Esophagus muscularis mucosa (tissue), 4 donors: ENCODE measurements at places on chromosomes 12 and 14.

- DNase-seq = no peak
Observed at GRCh38 chr14:95156161-95157047, 925 bp downstream of the DICER1 start.

DNA sequence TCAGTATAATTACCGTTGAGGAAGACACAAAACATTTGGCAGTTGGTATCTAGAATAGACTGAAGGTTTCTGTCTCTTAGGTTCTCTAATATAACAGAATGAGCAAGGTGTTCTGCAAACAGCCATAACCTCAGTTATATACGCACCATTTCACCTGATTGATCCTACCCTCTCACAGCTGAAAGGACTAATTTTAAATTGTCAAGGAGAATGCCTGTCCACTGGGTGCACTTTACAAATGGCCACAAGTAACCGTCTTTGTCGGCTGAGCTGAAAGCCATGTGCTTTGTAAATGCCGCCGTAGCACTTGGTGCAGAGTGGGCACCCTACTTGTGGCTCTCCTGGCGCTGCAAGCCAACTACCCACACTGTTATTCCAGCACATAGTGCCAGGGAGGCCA is 466.3 kb downstream of the AACS start:
- DNase-seq = no peak

DNA sequence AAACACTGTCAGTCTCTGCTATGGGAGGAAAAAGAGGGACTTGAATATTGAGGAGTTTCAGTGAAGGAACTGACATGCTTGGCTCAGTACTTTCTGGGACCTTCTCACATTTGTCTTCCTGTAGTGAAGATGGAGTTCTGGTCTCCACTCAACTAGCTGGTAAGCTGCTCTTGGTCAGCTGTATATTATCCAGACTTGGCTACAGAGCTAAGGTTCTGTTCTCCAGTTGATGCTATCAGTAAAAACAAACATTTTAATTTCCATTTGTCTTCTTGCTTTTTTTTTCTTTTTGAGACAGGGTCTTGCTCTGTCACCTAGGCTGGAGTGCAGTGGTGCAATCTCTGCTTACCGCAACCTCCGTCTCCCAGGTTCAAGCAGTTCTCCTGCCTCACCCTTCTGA is 5.3 kb downstream of the RNF34 start:
- no peak for DNase-seq

DNA sequence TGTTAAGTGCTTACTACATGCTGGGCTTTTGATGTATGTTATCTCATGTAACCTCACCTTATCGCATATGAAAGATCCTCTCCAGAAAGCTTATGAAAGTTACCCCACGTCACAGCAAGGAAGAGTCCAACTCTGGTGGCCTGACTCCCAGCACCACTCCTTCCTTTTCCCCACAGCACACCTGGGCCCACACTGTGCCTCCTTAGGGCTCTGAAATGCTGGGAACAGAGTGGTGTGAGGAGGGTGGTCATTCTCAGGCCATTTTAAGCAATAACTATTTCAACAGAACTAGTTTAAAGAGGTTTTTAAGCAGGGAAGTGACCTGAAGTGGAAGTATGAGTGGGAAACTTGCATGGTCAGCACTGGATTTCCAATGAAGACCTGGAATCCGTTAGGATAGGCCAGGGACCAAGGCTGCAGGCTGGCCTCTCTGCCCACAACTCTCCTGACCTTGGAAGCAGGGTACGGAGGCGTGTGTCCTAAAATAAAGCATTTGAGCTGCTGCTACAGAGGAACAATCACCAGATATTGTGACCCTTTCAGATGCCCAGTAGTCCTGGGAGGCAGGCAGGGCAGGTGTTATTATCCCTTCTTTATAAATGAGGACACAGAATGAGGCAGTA is 67.2 kb upstream of the TMEM263 start:
- DNase-seq = no peak

DNA sequence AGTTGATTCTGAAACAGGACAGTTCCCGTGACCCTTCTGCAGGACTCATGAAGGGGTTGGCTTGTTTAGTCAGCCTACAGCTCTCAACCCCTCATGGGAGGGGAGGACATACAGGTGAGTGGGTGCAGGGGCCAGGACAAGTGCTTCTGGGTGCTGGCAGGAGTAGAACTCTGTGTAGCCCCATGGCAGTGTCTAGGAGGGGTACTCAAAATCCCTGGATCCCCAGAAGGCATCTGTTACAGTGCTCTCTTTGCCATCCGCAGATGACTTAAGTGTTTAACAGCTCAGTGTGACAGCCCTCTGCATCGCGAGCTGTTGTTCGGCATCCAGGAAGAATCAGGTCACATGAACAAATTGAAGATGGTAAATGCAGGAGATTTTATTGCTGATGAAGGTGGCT is 91.0 kb downstream of the PIK3C2G start:
- no peak for DNase-seq

DNA sequence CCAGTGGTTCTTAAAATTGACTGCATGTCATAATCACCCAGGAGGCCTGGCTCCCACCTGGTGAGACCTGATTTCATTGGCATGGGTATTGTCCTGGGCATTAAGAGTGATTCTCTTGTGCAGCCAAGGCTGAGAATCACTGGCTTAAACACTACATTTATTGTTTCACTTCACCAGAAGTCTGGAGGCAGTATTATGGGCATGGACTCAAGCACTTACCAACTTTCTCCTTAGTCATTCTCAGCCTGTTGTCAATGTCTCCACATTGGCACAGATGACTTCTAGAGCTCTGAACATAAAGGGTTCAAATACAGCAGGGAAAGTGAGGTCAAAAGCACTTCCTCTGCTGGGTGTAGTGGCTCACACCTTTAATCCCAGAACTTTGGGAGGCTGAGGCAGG is 25.6 kb upstream of the GCH1 start:
- no peak for DNase-seq

GRCh38 chr12:3200032-3200617 is 122.9 kb downstream of the TSPAN9 start:
- no peak for DNase-seq

GRCh38 chr12:95185854-95186253 is 31.4 kb downstream of the FGD6 start:
- DNase-seq = no peak
